ENCODE measurements at places on chromosomes 4 and X.

- no peak for DNase-seq
These were observed 137.7 kb upstream of the RAPGEF2 start for GRCh38 chr4:158965226-158965625.

GRCh38 chrX:135923353-135923752 is 29.8 kb downstream of the SAGE1 start:
- DNase-seq = peak; percentile 6

GRCh38 chr4:115929373-115929772 is 816.0 kb upstream of the NDST4 start:
- DNase-seq = no peak

- DNase-seq = no peak
These were observed 4.5 kb upstream of the ZNF732 start for GRCh38 chr4:309807-310206.

GRCh38 chr4:101418055-101418454 is 70.7 kb upstream of the PPP3CA start:
- no peak for DNase-seq

DNA sequence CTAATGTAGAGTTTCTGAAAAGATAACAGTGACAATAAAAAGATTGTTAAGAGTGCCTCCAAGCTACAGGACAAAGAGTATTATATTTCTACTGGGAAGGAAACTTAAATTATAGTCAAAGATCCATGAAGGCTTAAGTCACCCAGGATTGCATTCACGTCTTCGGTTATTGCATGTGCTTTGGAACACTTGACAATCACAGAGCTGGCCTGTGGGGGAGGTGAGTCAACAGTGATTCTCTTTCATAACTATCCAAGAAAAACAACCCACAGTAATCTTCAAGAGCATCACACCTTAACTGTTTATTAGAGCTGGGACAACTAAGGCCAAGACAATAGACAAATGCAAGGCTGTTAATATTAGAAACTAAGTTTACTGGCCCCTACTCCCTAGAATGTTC is 40.3 kb downstream of the PDGFC start:
- DNase-seq = peak; percentile 77

DNA sequence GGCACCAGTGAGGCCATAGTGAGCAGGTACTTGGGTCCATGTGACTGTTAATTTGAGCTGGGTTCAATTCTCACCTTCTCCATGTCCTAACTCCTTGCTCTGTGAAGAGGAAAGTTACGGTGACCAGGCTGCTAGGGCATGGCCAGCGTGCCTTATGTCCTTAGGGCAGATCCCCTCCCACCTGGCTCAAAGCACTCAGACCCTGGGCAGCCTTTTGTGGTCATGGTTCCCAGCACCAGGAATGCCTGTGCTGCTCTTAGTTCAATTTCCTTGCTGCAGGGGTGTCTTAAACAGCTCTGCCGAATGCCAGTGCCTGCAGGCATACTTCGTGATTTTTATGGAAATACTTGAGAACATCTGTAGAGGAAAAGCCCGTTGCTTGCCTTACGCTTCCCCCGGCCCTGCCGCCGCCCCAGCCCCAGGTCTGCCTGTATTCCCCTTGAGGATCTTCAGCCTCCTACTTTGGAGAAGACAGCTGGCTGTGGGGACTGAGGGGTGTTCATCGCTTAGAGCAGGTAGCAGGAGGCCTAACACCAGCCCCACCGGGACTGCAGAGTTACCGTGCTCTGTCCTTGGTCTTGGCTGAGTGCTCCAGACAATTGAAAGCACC is 3.1 kb upstream of the CDK16 start:
- DNase-seq = no peak

DNA sequence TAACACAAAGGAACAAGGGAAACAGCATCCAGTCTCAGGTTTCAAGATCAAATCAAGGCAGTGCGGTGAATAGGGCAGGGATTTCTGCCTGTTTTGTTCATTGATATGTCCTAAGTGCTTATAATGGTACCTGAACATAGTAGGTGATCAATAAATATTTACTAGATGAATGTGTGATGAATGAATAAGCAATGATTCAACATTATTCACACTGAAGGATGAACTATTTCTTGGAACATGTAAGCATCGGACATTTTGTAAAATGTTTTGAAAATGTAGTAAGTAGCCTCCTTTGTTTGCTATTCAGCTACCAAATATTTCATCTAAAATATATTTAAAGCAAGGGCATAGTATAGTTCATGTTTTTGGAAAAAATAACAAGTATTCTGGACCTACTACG is 67.8 kb downstream of the USP38 start:
- DNase-seq = no peak

GRCh38 chr4:23881674-23882337 is 8.0 kb downstream of the PPARGC1A start:
- DNase-seq = no peak

DNA sequence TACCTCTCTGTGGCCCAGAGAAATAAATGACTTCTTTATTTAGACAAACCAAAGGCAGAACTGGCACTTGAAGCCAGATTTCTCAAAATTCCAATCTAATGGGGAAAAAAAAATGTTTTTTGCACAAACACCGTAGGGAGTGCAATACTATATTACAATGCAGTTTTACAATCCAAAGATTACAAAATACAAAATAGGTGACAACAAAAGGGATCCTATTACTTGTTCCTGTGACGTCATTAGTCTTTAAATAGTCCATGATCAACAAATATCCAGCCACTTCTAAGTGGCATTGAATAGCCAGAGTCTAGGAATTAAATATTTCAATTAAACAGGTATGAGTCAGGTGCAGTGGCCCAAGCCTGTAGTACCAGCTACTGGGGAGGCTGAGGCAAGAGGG is 3.0 kb upstream of the APBB2 start:
- DNase-seq = peak; percentile 16

DNA sequence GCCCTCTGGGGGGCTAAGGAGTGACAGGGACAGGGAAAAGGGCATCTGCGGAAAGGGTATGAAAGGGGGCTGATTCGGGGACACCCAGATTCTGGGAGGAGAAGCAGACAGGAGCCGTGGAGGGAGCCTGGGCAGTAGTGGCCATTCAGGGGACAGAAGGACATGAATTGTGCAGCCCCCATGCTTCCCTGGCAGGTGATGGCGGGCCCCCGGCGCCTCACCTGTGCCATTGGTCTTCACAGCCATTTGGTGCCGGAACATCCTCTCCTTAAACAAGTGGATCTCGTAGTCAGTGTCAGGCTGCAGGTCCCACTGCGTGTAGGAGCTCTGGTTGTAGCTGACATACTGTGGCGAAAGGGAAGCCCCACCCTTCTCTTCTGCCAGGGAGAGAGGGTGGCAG is 21.9 kb downstream of the L1CAM start:
- DNase-seq = no peak

DNA sequence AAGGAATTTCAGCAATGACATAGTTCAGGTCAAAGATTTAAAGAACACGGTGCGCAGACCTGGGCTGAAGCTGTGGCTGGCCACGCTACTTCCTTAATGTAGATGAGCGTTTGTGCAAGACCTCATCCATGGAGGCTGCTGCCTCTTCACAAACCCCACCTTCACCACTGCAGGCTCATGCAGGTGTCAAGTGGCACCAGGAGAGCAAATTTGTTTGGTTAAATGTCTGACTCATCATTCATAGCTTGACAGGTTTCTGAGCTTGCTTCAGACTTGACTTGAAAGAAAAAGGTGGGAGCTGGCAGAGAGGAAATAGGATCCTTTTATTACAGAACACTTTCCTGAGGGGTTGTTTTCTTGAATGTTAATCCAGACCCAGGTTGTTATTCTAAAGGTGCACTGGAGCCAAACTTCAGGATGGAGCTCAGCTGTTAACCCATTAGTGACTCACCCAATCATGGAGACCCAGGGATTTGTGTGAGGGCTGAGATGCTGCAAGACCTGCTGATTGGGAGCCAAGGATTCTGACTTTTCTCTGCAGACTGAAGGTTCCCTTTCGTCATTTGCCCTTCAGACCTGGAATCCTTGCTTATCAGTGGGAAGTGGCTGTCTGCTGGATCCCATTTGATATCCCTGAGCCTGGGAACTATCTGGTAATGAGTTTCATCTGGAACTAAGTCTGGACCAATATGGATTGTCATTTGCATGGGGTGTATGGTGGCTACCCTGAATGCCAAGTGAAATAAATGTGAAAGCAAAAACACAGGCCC is 315.3 kb downstream of the PTTG2 start:
- DNase-seq = no peak

- DNase-seq = peak; percentile 68
These were observed 78.9 kb upstream of the SLC4A4 start for GRCh38 chr4:71259911-71260331.

DNA sequence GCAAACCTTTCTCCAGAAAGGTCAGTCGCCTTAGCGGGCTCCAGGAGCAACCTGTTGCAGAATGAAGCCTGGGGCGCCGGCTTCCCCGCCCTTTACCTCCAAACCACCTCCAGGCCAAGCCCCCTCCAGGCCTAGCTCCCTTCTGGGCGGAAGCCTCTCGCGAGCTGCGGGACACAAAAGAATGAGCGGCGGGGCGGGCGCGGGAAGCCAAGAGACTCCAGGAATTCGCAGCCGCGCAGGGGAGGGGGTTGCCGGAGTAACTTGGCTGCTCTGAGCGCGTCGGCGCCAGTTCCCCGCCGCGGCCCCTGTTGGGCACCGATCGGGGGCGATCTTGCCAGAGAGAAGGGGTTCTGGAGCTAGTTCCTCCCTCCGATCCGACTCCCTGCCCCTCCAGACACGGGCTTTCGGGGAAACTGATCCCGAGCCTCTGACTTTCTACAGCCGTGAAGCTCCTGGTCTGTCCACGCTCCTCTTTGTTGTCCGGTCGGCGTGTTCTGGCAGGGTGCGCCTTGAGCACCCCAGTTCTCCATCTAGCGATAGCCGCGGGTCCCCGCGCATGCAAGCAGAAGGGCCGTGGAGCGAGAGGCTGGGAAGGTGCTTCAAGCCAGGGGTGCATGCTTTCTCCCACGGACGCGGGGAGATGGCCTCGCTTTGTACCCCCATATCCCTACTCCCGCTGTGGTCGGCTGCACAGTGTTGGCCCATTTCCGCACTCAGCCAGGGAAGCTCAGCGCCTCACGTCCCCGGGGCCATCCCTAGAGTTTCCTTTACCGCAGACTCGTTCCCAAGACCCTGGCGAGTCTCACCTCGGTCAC is 1.2 kb downstream of the PROM1 start:
- no peak for DNase-seq

- DNase-seq = peak; percentile 17
These were observed 221.3 kb downstream of the ANTXR2 start for GRCh38 chr4:79851625-79852304.

GRCh38 chr4:58507079-58507478 is 1396.9 kb upstream of the IGFBP7 start:
- no peak for DNase-seq

GRCh38 chr4:8077181-8078108 is 81.2 kb downstream of the ABLIM2 start:
- DNase-seq = no peak

DNA sequence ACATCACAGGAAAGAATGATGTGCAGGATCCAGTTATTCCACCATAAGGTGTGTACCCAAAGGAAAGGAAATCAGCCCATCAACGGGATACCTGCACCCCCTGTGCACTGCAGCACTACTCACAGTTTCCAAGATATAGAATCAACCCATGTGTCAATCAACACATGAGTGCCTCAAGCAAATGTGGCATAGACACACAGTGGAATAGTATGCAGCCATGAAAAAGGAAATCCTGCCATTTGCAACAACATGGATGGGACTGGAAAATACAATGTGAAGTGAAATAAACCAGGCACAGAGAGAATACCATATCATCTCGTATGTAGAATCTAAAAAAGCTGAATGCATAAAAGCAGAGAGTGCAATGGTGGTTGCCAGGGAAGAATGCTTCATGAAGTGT is 53.3 kb downstream of the DHRSX start:
- DNase-seq = no peak

DNA sequence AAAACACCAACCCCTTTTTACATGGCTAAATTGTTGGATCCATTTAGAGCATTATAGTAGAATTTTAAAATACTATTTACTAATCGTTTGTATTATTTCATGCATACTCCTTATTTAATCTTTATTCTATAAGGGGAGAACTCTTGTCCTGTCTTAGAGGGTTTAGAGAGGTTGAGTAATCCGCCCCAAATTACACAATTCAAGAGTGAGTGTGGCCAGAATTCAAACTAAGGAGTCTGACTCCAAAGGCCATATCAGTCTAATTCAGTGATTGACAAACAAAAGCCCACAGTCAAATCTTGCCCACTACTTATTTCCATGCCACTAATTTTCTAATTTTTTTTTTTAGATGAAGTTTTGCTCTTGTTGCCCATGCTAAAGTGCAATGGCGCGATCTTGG is 33.7 kb upstream of the NEIL3 start:
- DNase-seq = no peak

DNA sequence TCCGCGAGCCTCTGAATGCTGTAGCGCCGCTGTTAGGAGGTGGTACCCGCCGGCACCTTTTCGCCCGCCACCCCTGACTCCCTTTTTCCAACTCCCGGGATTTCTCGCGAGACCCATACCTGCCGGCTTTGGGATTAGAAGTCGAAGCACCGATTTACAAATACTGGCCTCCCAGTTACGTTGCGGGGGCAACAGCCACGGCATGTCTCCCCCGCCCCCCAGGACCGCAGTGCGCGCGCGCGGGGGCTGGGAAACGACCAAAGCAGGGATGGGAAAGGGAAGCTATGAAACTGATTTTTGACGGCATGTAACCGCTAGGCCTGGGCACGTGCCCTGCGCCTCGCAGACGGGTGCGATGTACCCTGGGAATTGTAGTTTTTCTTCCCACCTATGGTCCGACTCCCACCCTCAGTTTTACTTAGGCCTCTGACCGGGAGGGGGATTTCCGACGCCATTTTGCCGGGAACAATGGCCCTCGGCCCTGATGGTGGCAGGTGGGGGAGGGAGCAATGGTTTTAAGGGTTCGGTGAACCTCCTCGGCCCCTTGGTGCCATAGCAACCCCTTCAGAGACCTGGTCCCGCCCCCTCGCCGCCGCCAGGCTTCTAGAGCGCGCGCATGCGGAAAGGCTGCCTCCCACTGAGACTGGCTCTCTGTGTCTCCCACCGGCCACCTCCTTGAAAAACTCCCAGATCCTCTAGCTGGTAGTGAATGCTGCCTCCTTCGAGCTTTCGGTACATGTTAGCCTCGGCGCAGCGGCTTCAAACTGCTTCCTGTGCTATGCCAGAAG is 772 bp upstream of the WNK3 start:
- no peak for DNase-seq

DNA sequence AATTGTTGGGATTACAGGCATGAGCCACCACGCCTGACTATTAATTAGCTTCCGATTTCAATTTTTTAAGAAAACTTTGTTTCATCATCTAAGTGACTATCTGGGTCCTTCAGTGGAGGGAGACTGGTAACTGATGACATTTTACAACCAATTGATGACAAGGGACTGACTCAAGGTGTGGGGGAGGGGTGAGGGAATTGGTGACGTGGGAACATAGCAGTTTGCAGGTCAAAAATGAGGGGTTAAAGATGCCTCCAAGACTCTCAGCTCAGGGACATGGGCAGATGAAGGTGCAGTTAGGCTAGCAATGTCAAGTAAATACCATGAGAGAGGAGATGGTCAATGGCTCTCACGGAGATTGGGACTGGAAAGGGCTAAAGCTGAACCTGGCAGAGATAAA is 5.7 kb upstream of the FAM9C start:
- no peak for DNase-seq

DNA sequence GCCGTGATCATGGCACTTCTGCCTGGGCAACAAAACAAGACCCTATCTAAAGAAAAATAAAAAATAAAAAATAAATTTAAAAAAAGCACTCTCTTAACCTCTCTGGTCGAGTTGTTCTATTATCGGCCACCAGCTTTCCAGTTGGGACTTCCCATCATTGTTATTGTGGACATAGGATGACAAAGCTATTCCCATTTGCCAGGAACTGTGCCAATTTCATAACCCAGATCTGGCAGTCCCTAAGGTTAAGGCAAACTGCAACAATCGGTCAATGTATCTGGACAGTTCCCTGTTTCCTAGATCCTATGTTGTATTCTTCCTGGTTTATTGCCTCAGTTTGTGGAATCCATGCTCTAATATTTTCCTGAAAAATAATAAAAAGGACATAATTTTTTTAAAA is 17.8 kb upstream of the ANXA5 start:
- peak; percentile 99 for DNase-seq
